ENCODE measurements at places on chromosomes 7 and 10. TPM values are rescaled to one million over a fixed set of nuclear protein-coding genes. Genes with fewer than 3 reads are reported as not detected.

GRCh38 chr10:484441-484924, 205.0 kb downstream of the DIP2C start:
- peak overlapping the region; percentile 90 for H3K27ac ChIP-seq
- peaks cover 8% of the 10 kb centered on the region for H3K4me1 ChIP-seq
- no peaks in the 10 kb centered on the region for H3K36me3 ChIP-seq
- no peak for DNase-seq
- H3K4me3 ChIP-seq = peak overlapping the region; percentile 81
- H3K27me3 ChIP-seq = no peaks in the 10 kb centered on the region

DNA sequence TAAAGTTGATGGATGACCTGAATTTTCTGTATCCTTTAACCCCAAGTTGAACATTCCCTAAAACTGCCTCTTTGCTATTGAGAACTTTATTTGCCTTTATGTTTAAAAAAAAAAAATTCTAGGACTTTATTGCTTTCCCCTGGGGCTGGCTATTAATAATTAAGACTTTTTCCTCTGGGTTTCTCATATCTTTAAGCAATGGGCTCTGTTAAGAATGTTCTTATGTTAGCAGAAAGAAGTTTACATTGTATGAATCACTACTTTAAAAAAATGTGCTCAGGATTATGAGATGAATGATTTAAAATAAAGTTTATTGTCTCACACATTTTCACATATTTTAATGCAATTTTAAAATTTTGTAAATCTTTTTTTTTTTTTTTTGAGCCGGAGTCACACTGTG, 19.5 kb downstream of the TAX1BP1 start:
- H3K27me3 ChIP-seq = no peaks in the 10 kb centered on the region
- H3K4me1 ChIP-seq = peaks cover 20% of the 10 kb centered on the region
- no peak overlapping the region for H3K27ac ChIP-seq

- no peaks in the 10 kb centered on the region for H3K36me3 ChIP-seq
- DNase-seq = peak; percentile 59
- H3K27me3 ChIP-seq = peaks cover 40% of the 10 kb centered on the region
- H3K27ac ChIP-seq = no peak overlapping the region
- no peaks in the 10 kb centered on the region for H3K4me1 ChIP-seq
Observed at GRCh38 chr10:131710142-131710861, 190.5 kb upstream of the PPP2R2D start.

DNA sequence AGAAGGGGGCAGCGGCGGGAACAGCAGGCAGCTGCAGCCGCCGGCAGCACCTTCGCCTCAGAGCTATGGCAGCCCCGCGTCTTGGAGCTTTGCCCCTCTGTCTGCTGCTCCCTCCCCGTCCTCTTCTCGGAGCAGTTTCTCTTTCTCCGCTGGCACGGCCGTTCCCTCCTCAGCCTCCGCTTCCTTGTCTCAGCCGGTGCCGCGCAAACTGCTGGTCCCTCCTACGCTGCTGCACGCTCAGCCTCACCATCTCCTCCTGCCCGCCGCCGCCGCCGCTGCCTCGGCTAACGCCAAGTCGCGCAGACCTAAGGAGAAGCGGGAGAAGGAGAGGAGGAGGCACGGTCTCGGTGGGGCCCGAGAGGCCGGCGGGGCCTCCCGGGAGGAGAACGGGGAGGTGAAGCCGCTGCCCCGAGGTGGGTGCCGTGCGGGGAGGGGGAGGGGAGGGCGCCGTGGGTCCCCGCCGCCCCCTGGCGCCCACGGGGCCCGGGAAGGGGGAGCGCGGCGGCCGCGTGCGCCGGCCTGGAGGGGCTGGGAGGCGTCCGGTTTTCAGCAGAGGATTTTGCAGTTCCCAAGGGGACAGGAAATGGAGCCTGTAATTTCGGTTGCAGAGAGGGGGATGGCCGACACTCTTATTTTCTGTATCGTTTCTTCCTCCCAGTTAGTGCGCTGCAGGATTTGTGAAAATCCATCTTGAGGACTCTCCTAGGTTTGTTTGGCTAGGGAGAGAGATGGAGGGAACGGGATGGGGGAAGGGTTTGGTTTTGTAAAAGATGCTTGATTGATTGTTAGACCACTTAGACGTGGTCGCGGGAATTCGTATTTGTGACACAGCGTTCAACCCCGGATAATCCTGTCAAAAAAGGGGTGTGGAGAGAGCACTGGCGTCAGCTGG, 630 bp downstream of the RSBN1L start:
- H3K4me1 ChIP-seq = peaks cover 41% of the 10 kb centered on the region
- peak overlapping the region; percentile 90 for H3K27ac ChIP-seq
- peaks cover 6% of the 10 kb centered on the region for H3K36me3 ChIP-seq
- no peaks in the 10 kb centered on the region for H3K27me3 ChIP-seq
- peak; percentile 66 for DNase-seq

GRCh38 chr10:52965938-52966401, 193.4 kb upstream of the MBL2 start:
- H3K27ac ChIP-seq = no peak overlapping the region
- no peak overlapping the region for H3K4me3 ChIP-seq
- no peak for DNase-seq
- H3K27me3 ChIP-seq = no peaks in the 10 kb centered on the region
- no peaks in the 10 kb centered on the region for H3K4me1 ChIP-seq
- peaks cover 4% of the 10 kb centered on the region for H3K36me3 ChIP-seq

- no peak overlapping the region for H3K4me3 ChIP-seq
- H3K27me3 ChIP-seq = peaks cover 14% of the 10 kb centered on the region
- H3K36me3 ChIP-seq = no peaks in the 10 kb centered on the region
- no peak overlapping the region for H3K27ac ChIP-seq
- no peak for DNase-seq
Observed at GRCh38 chr10:122126763-122127659, 138.0 kb downstream of the TACC2 start.

GRCh38 chr7:17255926-17256325, 42.5 kb upstream of the AHR start:
- peaks cover 14% of the 10 kb centered on the region for H3K36me3 ChIP-seq
- no peak overlapping the region for H3K4me3 ChIP-seq
- H3K27me3 ChIP-seq = no peaks in the 10 kb centered on the region
- no peak for DNase-seq

- H3K27ac ChIP-seq = no peak overlapping the region
- no peaks in the 10 kb centered on the region for H3K27me3 ChIP-seq
- no peaks in the 10 kb centered on the region for H3K36me3 ChIP-seq
- no peak for DNase-seq
- peaks cover 39% of the 10 kb centered on the region for H3K4me1 ChIP-seq
- H3K4me3 ChIP-seq = no peak overlapping the region
Observed at GRCh38 chr10:33798754-33799153, 464.3 kb upstream of the NRP1 start.

DNA sequence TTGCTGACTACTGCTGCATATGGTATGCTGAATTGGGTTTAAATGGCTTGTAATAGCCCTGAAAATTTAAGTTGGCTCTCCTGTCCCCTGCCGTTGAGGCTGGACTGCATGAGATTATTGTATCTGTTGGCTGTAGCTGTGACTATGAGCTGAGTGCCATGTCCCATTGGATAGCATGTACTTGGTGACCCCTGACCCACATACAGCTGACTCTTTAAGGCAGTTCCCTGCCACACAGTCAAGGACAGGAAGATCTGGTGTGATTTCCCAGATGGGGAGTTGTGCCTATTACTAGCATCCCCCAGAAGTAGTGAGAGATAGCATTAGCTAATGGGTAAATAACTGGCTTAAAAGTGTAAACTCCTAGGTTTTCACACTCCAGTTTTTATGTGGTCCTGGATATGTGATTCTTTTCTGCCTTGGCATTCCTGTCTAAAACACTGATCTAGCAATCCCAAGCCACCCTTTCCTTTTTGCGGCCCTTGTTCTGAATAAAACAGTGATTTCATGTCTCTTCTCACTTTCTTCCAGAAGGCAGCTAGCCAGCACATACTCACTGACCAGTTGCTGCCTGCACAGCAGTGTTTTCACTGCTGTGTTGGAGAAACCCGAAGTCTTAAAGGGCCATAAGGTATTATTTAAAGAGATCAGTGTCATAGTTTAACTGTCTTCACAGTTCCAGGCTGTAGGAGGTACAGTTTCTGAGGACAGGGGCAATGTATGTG, 35.9 kb downstream of the LRRC4 start:
- H3K4me1 ChIP-seq = no peaks in the 10 kb centered on the region
- no peak overlapping the region for H3K4me3 ChIP-seq
- no peak overlapping the region for H3K27ac ChIP-seq
- DNase-seq = no peak
- no peaks in the 10 kb centered on the region for H3K27me3 ChIP-seq

- peaks cover 25% of the 10 kb centered on the region for H3K4me1 ChIP-seq
- no peak for DNase-seq
- H3K27me3 ChIP-seq = no peaks in the 10 kb centered on the region
- H3K27ac ChIP-seq = no peak overlapping the region
Observed at GRCh38 chr7:105250239-105250638, 138.5 kb downstream of the SRPK2 start.

GRCh38 chr7:50264908-50265307, 39.6 kb upstream of the IKZF1 start:
- H3K36me3 ChIP-seq = no peaks in the 10 kb centered on the region
- H3K4me1 ChIP-seq = peaks cover 96% of the 10 kb centered on the region
- peak overlapping the region; percentile 96 for H3K27ac ChIP-seq
- peak; percentile 81 for DNase-seq
- no peaks in the 10 kb centered on the region for H3K27me3 ChIP-seq
- peak overlapping the region; percentile 91 for H3K4me3 ChIP-seq

DNA sequence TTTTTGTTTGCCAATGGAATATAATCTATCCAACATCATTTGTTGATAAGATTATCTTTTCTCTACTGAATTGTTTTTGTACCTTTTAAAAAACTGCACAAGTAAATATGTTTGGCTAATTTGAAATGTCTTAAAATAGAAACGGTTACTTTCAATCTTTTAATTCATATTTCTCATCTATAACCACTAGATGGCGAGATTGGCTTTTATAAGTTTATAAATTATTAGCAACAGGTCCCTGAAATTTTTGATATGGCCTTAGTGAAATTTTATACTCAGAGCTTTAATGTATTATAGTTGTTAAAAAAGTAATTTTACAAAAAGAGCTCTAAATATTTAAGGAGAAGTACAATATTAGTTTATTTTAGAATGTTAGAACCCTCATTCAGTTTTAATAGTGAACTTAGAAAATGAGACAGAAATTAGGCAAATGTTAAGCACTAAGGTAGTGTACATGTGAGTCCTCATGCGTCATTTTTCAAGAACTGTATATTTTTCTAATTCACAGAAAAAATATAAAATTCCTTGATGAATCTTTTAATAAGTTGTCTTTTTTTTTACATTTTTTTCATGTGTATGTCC, 592.5 kb downstream of the ARL4A start:
- no peaks in the 10 kb centered on the region for H3K36me3 ChIP-seq
- no peaks in the 10 kb centered on the region for H3K27me3 ChIP-seq
- no peaks in the 10 kb centered on the region for H3K4me1 ChIP-seq
- DNase-seq = no peak
- H3K27ac ChIP-seq = no peak overlapping the region
- no peak overlapping the region for H3K4me3 ChIP-seq

GRCh38 chr10:114970515-114970914, 32.5 kb downstream of the TRUB1 start:
- H3K27me3 ChIP-seq = no peaks in the 10 kb centered on the region
- peak overlapping the region; percentile 43 for H3K27ac ChIP-seq
- peaks cover 6% of the 10 kb centered on the region for H3K36me3 ChIP-seq
- DNase-seq = no peak
- peaks cover 21% of the 10 kb centered on the region for H3K4me1 ChIP-seq

- no peak overlapping the region for H3K4me3 ChIP-seq
- H3K4me1 ChIP-seq = no peaks in the 10 kb centered on the region
- H3K27me3 ChIP-seq = no peaks in the 10 kb centered on the region
- no peaks in the 10 kb centered on the region for H3K36me3 ChIP-seq
- no peak for DNase-seq
Observed at GRCh38 chr7:107304063-107304462, 135.3 kb downstream of the HBP1 start.

GRCh38 chr10:78215645-78216044, 182.0 kb downstream of the RPS24 start:
- no peaks in the 10 kb centered on the region for H3K36me3 ChIP-seq
- H3K27me3 ChIP-seq = peaks cover 48% of the 10 kb centered on the region
- no peaks in the 10 kb centered on the region for H3K4me1 ChIP-seq
- H3K27ac ChIP-seq = no peak overlapping the region
- H3K4me3 ChIP-seq = no peak overlapping the region

- peak; percentile 44 for DNase-seq
- no peak overlapping the region for H3K27ac ChIP-seq
- H3K27me3 ChIP-seq = no peaks in the 10 kb centered on the region
- H3K36me3 ChIP-seq = no peaks in the 10 kb centered on the region
- H3K4me1 ChIP-seq = peaks cover 12% of the 10 kb centered on the region
- H3K4me3 ChIP-seq = no peak overlapping the region
Observed at GRCh38 chr7:44393238-44394111, 68.1 kb upstream of the CAMK2B start.

GRCh38 chr7:66453340-66453739, 175.3 kb upstream of the KCTD7 start:
- no peaks in the 10 kb centered on the region for H3K27me3 ChIP-seq
- DNase-seq = no peak

DNA sequence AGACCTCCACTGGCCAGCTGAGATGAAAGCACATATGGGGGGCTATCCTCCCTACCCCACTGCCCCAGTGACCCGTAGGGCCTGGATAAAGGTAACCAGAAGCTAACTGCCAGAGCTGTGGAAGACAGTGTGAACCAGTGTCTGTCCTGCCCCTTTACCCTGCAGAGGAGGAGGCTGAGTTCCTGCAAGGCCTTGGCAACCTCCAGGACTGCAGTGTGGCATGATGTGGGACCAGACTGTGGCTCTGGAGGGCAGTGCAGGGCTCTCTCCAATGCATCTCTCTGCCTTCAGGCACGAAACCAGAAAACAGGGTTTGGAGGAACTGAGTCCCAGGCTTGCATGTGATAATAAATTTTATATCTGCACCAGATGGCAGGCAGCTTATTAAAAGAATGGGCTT, 93.1 kb downstream of the EPC1 start:
- no peak for DNase-seq
- H3K27me3 ChIP-seq = no peaks in the 10 kb centered on the region
- H3K4me3 ChIP-seq = no peak overlapping the region
- no peak overlapping the region for H3K27ac ChIP-seq

DNA sequence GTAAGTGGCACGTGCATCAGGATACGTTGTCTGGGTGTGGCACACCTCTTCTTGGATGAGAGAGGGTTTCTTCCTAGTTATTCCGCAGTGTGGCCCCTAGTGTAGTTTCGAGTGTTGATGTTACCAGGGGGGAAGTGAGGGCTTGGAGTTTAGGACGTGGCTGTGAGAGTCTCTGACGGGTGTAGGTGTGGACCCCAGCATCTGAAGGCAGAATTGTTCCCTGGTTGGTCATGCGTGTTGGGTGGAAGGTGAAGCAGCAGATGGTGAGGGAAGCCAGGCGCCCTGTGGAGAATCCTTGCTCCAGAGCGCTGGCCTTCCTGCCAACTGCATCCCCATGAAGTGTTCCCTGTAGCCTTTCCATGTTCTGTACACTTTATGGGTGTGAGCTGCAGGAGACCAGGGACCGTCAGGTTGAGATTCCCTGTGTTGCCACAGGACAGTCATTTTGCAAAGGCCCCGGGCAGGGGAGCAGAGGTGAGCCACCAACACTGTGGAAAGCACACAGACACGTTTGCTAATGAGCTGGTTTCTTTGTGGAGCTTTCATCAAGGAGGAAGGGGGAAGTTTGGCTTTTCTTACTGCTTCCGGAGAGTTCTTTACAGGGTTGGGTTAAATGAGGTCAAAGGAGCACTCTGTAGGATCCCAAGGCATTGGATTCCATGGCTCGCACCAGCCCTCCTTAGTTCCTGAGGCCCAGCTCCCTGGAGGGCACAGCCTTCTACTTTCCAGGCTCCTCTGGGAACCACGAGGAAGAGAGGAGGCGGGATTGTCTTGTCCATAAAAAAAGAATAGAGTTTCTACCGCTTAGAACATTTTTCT, 32.0 kb downstream of the TSPAN14 start:
- no peaks in the 10 kb centered on the region for H3K27me3 ChIP-seq
- H3K4me1 ChIP-seq = peaks cover 73% of the 10 kb centered on the region
- H3K4me3 ChIP-seq = peak overlapping the region; percentile 69
- DNase-seq = no peak

The HK1 gene
- total RNA-seq = 169 TPM

The SPDYE8 gene
- not detected for total RNA-seq

The CCL26 gene
- not detected for total RNA-seq

The GLRX3 gene
- 95.0 TPM for total RNA-seq

The HOXA2 gene
- not detected for total RNA-seq

The OIT3 gene
- total RNA-seq = not detected

The GRB10 gene
- total RNA-seq = 0.48 TPM
